NCI-H1417 treated with DMSO at 0.1 percent for 48 hours (cell line): ENCODE measurements at places on chromosomes 2 and 18.

DNA sequence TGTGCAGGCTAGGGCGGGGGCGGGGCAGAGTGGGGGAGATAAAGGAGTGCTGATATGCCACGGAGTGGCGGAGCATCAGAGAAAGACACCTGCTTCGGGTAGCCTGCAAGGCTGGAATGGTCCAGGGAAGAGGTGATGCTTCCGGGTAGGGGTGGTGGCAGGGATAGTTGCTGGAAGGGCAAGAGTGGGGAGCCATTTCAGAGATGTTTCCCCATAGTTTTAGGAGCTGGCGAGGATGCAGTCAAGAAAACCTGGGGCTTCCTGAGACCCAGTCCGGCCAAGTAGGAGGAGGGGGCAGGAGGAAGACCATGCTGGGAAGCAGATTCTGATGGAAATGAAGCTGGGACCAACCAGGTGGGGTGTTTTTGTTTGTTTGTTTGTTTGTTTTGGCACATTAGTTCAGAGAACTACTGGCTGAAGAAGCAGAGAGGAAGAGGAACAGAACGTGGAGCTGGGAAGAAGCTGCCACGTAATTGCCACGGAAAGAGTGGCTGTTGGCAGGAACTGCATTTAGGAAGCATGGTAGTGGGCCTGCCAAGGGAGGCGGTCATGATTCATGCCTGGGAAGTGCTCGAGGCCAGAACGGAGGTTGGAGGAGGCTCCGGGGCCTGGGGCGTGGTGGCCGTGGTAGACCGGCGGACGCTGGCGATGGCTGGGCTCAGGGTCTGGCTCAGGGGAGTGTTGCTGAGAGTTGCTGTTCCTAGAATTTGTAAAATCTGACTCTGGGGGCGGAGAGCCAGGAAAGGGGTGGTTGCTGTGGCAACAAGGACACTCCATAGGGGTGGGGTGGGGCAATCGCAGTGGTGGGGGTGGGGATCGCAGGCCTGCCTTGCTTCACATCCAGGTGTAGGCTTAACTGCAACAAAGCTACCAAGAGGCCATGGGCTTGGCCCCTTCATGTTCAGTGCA, 8.6 kb upstream of the INPP5D start:
- no peak for DNase-seq

DNA sequence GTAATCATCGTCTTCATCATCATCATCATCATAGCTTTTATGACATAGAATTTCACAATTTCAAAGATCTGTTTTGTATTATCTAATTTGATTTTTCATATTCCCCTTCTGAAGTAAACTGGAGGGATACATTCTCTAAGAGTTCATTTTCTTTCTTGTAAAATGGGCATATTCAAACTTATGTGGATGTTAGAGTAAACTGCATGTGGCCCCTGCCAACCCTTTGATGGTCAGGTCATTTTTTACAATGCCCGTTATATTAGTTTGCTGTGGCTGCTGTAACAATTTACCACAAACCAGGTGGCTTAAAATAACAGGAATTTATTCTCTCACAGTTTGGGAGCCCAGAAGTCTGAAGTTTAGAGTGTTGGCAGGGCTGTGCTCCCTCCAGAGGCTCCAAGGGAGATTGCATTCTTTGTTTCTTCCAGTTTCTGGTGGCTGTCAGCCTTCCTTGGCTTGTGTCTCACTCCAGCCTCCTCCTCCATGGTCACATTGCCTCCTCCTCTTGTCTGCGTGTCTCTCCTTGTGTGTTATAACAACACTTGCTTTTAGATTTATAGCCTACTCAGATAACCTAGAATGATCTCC, 127.5 kb upstream of the MMADHC start:
- DNase-seq = no peak

- DNase-seq = no peak
Measured at GRCh38 chr18:9453283-9453682, 22.0 kb upstream of the RALBP1 start.

GRCh38 chr18:4074647-4075046, 380.5 kb downstream of the DLGAP1 start:
- no peak for DNase-seq

DNA sequence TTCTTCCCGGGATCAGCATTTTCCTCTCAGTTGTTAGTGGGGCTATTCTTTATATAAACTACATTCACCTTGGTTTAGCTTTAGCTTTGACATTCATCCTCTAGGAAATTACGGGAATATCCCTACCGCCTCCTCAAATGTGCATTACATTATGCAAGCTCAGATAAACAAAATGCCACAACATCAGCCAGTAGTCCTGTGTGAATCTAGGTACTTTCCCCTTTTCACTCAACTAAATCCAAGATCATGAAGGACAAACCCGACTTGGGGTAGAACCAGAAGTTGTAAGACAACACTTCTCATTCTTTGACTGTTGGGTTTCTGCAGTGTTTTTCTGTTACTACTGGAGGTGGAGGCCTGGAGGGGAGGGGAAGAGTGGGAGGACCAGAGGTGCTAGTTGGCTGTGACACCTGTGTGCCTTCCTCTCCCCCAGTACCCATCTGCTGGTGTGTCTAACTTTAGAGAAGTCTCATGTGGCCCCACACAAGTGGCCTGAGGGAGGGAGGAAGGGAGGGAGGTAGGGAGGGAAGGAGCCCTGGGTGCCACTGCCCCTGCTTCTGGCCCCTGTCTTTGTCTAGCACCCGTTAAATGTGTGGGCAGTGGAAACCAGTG, 84.8 kb upstream of the BCL2L11 start:
- no peak for DNase-seq

DNA sequence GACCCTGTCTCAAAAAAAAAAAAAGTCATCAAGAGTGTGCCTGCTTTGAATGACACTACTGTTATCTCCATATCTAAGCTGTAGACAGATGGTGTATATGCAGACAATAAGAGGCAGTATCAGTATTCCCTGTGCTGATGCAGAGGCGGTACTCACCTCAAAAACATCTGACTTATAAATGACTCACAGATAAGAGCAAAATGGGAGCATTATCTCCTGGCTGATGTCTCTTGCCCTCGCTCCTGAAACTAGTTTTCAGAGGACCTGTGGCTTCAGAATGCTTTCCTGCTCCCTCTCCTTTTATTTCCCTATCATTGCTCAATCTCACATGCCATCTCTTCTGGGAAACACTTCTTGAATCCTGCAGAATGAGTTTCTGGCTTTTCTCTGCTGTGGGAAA, 289.6 kb downstream of the PTPRM start:
- DNase-seq = no peak

DNA sequence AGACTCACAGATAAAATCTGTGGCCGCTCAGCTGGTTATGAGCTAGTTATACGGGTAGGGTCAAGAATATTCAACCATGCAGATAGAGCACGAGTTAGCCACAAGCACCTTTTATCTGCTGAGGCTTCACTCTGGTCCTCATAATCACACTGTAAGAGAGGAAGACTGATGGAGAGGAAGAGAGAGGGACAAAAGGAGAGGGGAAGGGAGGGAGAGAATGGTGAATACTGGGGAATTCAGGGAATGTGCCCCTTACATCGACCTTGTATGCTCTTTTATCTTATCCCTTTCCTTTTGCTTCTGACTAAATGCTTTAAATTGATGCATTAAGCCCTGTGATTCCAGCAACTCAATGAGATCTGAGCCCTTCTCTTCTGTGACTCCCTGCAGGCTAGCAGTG, 333.1 kb downstream of the DSEL start:
- DNase-seq = no peak

GRCh38 chr2:15378148-15378908, 182.8 kb downstream of the NBAS start:
- no peak for DNase-seq

- no peak for DNase-seq
Measured at GRCh38 chr18:50662177-50662576, 102.3 kb downstream of the MAPK4 start.

- no peak for DNase-seq
Measured at GRCh38 chr18:40866013-40866645, 1088.9 kb upstream of the PIK3C3 start.

- no peak for DNase-seq
Measured at GRCh38 chr18:28766721-28767120, 589.8 kb upstream of the CDH2 start.

DNA sequence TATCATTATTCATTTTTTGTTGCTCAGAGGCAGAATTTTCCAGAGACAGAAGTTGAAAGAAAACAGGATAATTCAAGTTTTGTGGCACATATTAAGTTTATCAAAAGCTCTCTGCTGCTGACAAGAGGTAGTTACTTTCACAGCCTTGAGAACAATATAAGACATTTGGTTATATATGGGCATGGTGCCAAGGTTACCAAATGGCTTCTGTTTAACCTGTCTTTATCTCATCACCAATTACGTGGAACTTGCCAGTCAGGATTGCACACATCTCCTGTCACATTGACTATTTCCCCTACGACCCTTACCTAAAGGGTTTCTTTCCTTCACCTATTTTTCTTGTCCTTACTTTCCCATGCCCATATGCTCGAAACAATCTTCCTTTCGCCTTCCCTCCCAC, 35.9 kb downstream of the KLF7 start:
- DNase-seq = no peak

GRCh38 chr18:70523035-70523791, 234.4 kb downstream of the SOCS6 start:
- DNase-seq = peak; percentile 94

DNA sequence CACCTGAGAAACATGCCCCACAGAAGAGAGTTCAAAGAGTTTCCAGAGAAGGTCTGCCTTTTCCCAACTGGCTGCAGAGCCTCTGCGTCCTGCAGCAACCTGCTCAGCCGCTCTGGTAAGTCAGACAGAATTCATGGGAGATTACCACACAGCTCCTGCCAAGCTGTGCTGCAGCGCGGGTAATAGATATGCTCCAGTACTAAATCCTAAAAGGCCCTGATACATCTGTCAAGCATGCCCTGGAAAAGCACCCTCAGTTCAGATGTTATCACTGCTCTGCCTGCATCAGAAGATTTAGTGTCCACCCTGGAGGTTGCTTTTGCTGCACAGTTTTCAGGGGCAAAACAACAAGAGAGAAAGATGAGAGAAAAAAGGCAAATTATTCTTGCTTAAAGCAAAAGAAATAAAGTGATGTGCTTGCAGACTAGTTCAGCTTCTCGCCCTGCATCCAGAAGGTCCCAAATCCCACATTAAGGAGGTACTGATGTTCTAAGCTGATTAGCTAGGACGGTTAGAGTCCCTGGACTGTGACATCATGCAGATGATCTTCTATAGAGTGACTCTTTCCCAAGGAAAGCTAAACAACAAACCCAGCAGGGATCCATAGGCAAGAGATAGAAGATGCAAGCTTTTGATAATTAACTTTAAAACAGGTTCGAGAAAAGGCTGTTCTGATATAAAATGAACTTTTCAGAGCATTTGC, 488.6 kb downstream of the BCL11A start:
- DNase-seq = no peak

DNA sequence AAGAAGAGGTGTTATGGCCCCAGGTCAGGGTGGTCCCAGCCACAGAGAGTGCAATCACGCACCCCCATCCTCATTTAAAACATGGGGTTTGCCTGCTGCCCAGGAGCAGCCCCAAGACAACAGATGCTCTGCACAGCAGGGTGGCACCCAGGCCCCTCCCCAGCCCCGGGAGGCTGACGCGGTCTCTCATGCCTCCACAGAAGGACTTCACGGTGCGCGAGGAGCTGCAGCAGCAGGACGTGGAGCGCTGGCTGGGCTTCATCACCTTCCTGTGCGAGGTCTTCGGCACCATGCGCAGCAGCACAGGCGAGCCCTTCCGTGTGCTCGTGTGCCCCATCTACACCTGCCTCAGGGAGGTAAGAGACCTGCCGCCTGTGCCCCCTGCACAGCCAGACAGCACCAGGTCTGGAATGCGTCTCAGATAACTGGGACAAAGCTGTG, 133.7 kb downstream of the SMAD7 start:
- DNase-seq = no peak

DNA sequence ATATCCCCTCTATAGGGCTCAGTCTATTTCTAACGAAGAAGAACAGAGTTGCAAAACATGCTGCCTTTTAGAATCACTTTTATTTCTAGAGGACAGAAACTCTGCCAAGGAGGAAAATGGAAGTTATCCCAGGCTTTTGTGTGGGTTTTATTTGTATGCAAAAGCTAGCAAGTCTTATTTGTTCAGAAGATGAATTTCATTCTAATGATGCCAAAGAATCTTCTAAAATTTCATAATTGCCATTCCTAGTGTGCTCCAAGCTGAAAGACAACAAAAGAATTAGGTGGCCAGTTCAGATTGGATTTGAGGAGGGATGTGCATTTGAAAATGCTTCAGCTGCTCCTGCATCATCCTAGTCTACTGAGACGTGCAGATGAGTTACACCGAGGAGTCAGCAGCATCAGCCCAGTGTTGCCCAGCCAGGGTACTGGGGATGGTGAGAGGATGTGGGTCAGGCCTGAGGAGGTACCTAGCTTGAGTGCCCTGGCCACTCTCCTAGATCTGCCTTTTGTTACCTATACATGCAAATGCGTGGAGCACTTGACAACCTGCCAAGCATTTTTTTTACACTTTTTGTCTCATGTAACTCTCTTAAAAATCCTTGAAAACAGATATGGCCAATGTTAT, 80.1 kb downstream of the KCNS3 start:
- DNase-seq = no peak

DNA sequence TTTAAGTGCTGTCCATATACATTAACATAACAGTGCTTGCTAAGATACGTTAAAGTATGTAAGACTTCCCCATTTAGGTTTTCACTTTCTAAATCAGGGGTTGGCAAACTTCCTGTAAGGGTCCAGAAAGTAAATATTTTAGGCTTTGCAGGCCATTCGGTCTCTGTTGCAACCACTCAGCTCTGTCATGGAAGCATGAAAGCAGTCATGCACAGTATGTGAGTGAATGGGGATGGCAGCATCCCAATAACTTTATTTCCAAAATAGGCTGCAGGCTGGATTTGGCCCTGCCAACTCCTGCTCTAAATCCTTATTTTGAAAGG, 128.7 kb downstream of the PLA2R1 start:
- DNase-seq = no peak

GRCh38 chr2:110904116-110904778, 171.9 kb downstream of the ACOXL start:
- no peak for DNase-seq

DNA sequence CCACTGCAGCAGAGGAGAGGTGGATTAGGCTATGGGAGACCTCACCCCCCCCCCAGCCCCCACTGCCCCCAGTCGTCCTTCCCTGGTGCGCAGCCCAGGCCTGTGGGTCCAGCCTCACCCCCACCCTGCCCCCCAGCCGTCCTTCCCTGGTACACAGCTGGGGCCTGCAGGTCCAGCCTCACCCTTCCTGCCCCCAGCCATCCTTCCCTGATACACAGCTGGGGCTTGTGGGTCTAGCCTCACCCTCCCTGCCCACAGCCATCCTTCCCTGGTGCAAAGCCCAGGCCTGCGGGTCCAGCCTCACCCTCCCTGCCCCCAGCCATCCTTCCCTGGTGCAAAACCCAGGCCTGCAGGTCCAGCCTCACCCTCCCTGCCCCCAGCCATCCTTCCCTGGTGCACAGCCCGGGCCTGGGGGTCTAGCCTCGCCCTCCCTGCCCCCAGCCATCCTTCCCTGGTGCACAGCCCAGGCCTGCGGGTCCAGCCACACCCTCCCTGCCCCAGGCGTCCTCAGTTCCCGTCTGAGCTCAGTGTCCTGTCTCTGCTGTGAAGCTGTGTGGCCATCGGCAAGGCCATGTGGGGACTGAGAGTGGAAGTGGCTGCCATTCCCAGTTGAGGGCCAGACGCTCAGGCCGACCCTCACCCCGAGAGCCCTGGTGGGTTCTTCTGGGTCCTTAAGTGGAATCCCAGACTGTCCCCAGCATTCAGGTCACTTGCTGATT, 86.8 kb upstream of the SNTG2 start:
- no peak for DNase-seq

- DNase-seq = peak; percentile 80
Measured at GRCh38 chr2:45009303-45009927, at the start of gene SIX2. Gene SIX2, minus strand, starts transcription at chr2:45009452. Its CDS starts 342 bp downstream, at chr2:45009110.
